ENCODE measurements at places on chromosomes 7 and 10. TPM values are rescaled to one million over a fixed set of nuclear protein-coding genes. Genes with fewer than 3 reads are reported as not detected.

Gene CLRN3
- total RNA-seq, result not detected

Gene DOCK4
- 23.9 TPM for total RNA-seq

Gene EEPD1
- 7.2 TPM for total RNA-seq

Gene ADIRF
- total RNA-seq, result 50.6 TPM

Gene SAP25
- total RNA-seq, result not detected

Gene PILRA
- total RNA-seq, result not detected

Gene EVX1
- not detected for total RNA-seq

Gene TLX1
- total RNA-seq, result not detected

Gene TBX20
- 0.11 TPM for total RNA-seq

Gene VIPR2
- total RNA-seq, result under 0.01 TPM

Gene HOXA4
- 1.7 TPM for total RNA-seq

Gene PRPS1L1
- total RNA-seq, result not detected

Gene TFEC
- 0.32 TPM for total RNA-seq

Gene PDE6C
- not detected for total RNA-seq

Gene FAM180A
- 53.3 TPM for total RNA-seq

Gene ZNF282
- total RNA-seq, result 19.6 TPM

Gene CPA1
- 3.7 TPM for total RNA-seq

Gene CFAP70
- 3.6 TPM for total RNA-seq

Gene DNAJC30
- 3.8 TPM for total RNA-seq

Gene TRPV5
- total RNA-seq, result not detected

Gene UCN3
- total RNA-seq, result not detected

Gene DYDC2
- not detected for total RNA-seq

Gene PHTF2
- total RNA-seq, result 43.1 TPM

Gene ADAM8
- total RNA-seq, result 0.65 TPM

Gene MRPS33
- total RNA-seq, result 41.2 TPM

Gene WEE2
- not detected for total RNA-seq

Gene ASZ1
- not detected for total RNA-seq

Gene DYNC1I1
- 3.5 TPM for total RNA-seq

Gene MKX
- 10.1 TPM for total RNA-seq

Gene IQUB
- 1.2 TPM for total RNA-seq

Gene TEX36
- not detected for total RNA-seq

Gene PLA2G12B
- 0.11 TPM for total RNA-seq

Gene PNLIPRP3
- not detected for total RNA-seq

Gene CTAGE6
- total RNA-seq, result 3.4 TPM

Gene AP3M1
- 46.8 TPM for total RNA-seq

Gene ADRB1
- not detected for total RNA-seq

Data from articular chondrocyte of knee joint (primary cell).